Tibial nerve (tissue), 4 donors: ENCODE measurements at places on chromosomes 11 and 22.

DNA sequence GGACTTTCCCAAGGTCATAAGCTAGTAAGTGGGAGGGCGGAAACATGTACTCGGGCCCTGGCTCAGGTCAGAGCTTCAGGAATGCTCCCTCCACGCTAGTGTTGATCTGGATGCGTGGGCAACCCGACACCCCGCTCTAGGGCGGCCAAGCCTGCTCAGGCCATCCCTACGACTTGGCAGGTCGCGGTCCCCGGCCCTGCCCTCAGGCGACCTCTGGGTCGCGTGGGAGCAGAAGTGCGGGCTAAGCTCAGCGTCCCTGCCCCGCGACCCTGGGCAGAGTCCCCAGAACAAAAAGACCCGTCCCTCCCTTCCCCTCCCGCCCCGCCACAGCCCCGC, 781 bp upstream of the TEF start:
- DNase-seq = no peak

DNA sequence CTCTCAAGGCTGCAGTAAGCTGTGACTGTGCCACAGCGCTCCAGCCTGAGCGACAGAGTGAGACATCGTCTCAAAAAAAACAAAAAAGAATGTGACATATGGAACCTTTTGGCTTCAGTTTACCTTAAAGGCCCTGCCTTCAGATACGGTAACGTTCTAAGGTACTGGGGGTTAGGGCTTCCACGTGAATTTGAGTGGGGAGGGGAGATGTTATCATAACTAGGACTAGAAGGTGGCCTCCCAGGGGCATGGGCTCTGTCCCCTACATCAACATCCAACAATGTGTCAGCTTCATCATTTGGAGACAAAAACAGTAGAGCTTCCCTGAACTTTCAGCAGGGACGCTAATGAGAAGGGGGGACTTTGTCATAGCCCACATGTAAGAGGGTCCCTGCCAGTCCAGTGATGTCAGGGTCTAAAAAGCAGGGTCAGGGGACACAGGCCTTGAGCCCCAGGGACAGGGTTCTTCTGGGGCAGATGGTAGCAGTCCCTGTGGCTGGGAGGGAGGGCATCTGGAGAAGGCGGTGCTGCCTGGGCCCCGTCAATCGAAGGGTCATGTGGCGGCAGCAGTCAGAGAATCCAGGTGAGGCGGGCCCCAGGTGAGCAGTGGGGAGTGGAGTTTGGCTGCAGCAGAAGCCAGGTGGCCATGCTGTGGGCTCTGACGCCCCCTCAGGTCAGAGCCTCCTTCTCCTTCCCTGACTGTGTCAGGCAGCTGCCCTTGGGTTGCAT, 79.8 kb downstream of the BCR start:
- DNase-seq = no peak

DNA sequence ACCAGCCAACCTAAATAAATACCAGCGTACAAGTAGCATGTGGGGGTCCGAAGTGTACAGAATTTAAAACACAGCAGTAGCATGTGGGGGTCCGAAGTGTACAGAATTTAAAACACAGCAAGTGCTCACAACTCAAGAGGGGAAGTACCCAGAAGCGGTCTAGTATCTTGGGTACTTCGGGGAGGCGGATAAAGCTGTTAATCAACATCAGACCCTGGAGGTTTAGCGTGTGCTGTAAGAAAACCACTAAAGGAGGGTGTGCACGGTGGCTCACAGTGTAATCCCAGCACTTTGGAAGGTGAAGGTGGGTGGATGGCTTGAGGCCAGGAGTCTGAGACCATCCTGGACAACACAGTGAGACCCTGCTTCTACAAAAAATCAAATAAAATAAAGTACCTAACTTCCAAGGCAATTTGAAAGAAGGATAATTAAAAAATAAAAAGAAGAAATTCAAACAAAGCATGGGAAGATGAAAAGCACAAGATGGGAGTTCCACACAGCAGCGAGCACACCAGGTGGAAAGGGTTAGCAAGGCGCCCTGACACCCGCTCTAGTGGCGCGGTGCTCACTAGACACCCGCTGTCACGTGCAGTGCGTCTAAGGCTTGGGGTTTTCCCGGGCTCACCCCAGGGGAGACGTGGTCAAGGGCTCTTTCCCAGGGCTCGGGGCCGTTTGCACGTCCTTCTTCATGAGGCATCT, 35.0 kb upstream of the MOB2 start:
- no peak for DNase-seq

- DNase-seq = no peak
Observed at GRCh38 chr22:38850941-38851849, 7.4 kb upstream of the NPTXR start.

DNA sequence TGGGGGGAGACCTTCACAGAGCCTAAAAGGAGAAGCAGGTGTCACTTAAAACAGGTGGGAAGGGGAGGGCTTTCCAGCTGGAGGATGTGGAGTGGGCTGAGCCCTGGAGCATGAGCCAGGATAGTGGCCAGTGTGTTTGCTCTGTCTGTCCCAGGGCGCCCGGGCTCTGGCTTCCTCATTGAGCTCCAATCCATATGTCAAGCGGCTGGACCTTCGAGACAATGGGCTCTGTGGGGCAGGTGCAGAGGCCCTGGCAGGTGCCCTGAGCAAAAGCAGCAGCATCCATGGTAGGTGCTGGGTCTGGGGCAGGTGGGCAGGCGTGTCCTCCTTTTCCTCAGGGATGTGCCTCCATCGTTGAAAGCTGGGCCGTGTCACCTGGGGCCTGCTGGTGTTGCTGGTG, 2.0 kb downstream of the LRRC74B start:
- no peak for DNase-seq

DNA sequence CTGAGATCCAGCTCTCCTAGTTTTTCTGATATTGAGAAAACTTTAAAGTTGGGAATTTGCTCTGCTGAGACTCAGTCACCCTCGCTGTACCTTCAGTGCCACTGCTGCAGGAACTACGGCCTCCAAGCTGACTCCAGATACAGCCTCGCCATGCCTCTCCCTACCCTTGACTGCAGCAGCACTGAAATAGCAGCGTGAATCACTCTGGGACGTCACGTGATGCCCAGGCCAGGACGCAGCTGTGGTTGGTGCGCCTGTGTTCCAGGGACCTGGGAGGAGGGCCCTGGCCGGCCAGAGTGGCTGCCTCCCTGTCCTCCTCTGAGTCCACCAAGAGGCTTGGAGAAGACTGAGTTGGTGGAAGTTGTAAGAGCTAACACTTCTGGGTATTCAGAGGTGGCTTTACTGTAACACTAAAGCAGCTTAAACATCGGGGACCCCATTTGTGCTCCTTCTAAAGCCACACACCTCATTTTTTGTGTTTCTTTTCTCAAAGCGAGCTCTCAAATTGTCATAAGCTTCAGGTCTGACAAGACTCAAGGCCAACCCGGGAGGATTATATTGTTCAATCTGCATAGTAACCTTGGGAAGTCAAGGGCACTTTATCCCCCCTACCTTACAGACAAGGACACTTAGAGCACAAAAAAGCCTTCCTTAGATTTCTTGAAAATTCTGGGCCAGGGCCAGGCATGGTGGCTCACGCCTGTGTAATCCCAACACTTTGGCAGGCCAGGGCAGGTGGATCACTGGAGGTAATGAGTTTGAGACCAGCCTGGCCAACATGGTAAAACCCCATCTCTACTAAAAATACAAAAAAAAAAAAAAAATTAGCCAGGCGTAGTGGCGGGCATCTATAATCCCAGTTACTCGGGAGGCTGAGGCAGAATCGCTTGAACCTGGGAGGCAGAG, 4.2 kb upstream of the STIP1 start:
- DNase-seq = peak; percentile 88

- DNase-seq = no peak
Observed at GRCh38 chr11:104464691-104465090, 300.7 kb upstream of the PDGFD start.

- peak; percentile 51 for DNase-seq
Observed at GRCh38 chr22:37484480-37485394, 1.4 kb downstream of the MFNG start.

- DNase-seq = no peak
Observed at GRCh38 chr11:100948936-100949335, 180.7 kb downstream of the PGR start.

- peak; percentile 57 for DNase-seq
Observed at GRCh38 chr22:25054943-25055511, 102.5 kb downstream of the KIAA1671 start.

DNA sequence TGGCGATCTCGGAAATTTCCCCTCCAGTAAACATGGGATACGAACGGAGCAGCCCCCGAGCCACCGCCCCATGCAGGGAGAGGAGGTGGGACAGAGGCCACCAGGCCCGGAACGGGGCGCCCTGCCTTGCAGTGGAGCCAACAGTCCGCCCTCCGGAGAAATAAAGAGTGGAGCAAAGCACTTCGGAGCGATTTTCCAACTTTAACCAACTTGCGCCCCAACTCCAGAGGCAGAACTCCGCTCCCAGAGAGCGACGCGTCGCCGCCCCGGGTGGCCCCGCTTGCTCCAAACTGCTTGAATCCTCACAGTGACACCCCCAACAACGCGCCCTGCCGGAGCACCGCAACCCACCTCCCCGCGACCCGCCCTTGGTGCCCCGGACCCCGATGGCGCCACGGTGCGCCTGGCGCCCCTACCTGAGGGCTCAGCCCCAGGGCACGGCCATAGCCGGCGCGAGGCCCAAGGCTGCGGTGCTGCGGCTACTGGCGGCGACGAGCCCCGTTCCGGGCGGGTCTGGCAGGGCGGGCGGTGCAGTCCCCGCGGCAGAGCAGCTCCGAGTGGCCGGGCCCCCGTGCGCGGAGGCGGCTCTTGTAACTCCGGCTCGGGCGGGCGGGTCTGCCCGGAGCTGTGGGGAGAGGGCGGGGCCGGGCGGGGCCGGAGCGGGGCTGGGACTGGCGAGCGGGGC, at the start of gene AHNAK:
AHNAK (minus strand) TSS at position 563 of the 685 bp plus-strand sequence. CDS start 10,708 bp downstream, outside the sequence.
- DNase-seq = peak; percentile 74

DNA sequence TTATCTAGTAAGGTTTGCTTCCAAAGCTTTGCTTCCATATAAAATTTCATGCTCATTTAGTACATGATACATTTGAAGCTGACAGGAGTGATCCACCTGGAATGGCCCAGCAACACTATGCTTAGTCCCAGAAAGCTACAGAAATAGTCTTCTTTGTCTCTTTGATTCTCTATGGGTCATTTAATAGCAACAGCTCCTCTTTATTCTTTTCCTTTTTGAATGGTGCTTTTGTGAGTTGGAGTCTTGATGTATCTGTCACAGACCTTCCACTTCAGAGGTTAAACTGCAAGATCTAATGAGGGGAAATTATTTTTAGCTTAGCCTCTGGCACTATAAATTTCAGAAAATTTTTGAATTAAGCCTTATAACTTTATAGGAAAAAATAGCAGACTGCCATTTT, 509.5 kb downstream of the KCNA4 start:
- no peak for DNase-seq

- DNase-seq = no peak
Observed at GRCh38 chr22:43988116-43988820, 33.0 kb downstream of the SAMM50 start.

DNA sequence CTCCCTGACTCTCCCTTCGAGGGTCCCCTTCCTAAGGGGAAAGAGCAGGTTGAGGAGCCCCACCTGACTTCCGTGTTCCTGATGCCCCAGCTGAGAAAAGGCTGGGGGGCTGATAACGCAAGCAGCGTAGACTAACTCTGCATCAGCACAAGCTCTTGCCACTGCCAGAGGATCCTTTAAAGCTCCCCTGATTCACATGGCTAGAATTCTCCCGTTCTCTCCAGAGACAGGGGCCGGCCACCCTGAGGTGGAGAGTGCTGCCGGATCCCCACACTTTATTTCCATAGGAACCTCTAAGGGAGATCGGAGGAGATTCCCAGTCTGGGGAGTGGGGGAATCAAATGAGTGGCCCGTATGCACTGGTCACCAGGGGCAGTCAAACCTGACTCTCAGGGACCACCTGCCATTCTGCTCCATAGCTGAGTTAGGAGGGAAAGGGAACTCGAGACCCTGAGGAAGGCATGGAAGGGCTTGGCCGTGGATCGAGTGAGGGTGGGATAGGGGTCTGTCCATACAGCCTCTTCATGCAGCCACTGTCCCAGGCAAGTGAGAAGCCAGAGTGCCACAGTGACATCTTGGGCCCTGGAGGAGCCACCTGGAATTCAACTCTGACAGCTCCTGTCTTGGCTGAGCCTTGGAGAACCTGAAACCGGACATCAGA, 1.4 kb upstream of the VSIG10L2 start:
- no peak for DNase-seq

DNA sequence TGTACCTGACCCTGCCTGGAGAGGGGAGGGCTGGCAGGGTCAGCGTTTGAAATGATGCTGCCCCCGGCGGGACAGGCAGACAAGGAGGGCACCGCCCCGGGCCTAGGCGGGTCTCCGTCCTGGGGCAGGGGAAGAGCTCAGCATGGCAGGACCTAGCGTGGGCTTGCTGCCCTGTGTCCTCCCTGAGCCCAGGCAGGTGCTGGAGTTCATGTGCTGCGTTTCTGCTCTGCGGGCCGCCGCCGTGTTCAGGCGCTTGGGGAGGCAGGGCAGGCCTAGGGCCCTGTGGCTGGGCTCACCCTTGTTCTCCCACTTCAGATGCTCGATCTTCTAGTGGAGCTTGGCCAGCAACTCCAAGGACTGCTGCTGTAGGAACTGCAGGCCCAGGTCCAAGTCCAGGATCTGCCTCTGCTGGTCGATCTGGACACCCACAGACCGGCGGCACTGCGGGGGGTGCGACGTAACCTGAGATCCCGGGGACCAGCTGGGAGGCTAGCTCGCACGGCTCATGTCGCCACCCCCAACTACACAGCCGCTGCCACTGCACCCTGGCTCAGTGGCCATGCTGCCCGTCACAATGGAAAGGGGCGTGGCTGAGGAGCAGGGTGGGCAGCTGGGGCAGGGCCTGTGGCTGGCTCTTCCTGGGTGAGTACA, 84.4 kb downstream of the MED15 start:
- DNase-seq = no peak

DNA sequence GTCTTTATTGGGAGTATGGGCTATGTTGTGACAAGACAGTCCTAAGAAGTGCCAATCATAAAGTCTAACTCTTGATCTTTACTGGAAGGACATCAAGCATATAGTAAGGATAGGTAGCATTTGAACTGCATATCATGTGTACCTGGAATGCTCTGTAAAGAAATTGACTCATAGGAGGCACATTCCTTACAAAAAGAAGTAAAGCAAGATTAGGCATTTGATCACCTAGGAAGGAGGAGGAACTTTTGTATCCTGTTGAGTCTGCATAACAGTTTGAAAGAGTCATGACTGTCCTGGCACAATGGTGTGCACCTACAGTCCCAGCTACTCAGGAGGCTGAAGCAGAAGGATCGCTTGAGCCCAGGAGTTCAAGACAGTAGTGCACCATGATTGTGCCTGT, 42.2 kb upstream of the DNAJB7 start:
- no peak for DNase-seq

DNA sequence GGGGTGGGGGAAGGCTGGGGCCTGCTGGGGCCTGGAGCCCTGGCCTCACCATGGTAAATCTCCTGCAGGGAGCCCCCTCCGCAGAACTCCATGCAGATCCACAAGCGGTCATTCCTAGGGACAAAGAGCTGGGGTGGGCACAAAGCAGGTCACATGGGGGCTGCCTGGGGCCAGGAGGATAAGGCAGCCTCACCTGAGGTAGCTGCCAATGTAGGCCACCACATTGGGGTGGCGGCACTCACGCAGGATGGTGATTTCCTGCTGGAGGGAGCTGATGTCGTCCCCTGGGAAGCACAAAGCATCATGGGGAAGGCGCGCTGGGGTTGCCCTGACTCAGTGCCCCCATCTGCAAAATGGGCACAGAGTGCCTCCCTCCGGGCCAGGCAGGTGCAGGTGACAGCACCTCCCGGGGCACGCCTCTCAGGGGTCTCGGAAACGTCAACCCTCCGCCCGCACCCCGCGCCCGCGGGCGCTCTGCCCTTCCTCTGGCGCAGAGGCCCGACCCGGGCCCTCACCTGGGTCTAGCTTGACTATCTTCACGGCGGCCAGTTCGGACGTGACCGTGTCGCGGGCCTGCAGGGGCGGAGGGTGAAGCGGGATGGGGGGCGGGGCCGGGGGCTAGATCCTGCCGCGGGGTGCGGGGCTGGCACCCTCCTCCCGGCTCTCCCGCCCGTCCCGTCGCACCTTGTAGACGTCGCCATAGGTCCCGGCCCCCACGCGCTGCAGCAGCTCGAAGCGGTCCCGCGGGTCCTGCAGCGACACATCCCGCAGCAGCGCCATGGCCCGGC, 450 bp downstream of the MAP4K2 start:
- DNase-seq = no peak
